ENCODE measurements at places on chromosomes 5 and 9.
A peak's percentile ranks its signal among the peaks of the same experiment; 100 is the strongest.

- DNase-seq: no peak
Measured at GRCh38 chr5:9861666-9862256, 231.6 kb upstream of the TAS2R1 start.

GRCh38 chr5:1722877-1723276 lies 76.8 kb downstream of the MRPL36 start:
- DNase-seq: no peak

DNA sequence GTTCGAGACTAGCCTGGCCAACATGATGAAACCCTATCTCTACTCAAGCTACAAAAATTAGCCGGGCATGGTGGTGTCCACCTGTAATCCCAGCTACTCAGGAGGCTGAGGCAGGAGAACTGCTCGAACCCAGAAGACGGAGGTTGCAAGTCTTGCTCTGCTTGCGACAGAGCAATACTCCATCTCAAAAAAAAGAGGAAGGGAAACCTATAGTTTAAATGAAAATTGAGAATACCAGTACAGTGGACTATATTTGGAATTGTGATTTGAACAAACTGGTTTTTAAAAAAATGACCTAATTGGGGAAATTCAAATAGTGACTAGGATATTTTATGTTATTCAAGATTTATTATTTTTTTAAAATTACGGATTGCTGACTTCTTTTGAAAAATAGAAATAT lies 33.2 kb downstream of the DIAPH1 start:
- DNase-seq: no peak

- no peak for DNase-seq
Measured at GRCh38 chr9:97307500-97308163, at the start of gene CCDC180. CCDC180 (plus strand) TSS chr9:97307659; CDS start chr9:97308064, 405 bp downstream.

DNA sequence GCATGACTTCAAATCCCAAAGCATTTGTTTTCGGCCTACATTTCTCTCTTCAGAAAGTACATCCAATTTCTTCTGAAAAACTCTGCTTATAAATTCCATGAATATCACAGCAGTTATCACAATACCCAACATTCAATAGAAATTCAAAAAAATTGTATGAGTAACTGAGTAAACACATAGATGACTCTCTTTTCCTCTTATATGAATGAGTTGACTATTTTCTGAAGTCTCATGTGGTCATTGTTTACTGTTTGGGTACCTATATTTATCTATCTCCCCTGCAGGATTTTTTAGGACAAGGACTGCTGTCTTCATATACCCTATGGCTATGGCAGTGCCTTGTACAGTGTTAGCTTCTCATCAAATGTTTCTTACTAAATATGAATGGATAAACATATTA lies 157.1 kb downstream of the HTR1A start:
- no peak for DNase-seq

DNA sequence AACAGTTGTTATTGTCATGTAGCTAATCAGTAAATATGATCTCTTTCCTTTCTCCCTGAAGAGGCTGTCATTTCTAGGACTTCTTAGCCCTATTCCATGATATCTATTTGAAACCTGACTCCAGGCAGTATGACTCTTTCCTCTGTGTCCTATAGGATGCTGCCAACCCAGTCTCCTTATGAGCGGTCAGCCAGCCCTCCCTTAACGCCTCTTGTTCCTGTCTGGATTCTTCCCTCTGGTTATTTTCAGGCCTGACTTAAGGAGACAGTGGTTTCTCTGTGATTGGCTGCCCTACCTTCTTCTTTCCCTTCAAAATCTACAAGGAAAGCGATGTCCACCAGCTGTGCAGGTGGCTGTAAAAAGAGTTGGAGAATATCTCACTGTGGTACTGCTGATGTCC lies 19.4 kb upstream of the C5orf63 start:
- no peak for DNase-seq

DNA sequence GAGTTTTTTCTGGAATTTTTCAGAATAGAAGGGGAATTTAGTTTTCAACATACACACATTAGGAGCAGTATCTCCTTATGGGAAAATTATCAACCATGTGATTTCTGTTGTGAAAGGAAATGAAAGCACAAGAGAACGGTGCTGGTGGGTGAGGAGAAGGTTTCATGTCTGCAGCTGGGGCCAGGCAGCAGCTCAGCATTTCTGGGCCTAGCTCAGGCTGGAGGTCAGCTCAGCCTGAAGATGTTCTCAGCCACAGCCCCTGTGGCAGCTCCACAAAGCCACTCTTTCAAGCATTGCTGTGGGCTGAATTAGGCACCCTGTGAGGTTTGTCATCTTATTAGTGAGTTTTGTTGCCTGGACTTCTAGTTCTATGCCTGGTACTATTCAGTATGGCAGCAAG lies 90.3 kb downstream of the DIRAS2 start:
- DNase-seq: no peak

GRCh38 chr9:18756712-18757125 lies 276.3 kb downstream of the SAXO1 start:
- DNase-seq: no peak

DNA sequence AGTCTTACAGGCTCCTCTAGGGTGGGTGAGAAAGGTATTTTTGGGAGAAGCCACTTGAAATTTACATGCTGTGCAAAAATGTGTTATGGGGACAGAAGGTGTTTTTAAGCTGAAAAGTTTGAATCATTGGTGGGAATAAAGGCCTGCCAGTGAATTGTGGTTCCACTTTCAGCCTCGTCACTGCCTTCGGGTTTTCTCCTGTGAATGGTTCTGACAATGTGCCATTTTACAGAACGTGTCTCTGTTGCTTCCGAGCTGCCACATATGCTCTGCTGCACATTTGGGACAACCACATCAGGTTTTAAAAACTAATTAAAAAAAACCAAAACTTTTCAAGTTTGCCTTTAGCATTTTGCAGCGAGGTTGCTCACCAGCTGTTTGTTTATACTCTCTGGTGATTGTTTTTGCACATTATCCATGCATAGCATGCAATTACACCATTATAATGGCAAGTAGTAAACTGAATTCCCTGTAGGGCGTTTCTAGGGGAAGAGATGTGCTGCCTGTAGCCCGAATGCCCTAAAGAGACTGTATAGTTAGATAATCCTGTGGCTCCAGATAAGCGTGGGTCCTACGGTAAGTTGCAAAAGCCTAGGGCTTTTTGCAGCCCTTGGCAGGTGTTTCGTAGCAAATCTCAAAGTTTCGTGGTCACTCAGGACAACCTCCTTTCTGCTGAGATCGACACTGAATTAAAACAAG lies 40.1 kb upstream of the SUB1 start:
- no peak for DNase-seq

DNA sequence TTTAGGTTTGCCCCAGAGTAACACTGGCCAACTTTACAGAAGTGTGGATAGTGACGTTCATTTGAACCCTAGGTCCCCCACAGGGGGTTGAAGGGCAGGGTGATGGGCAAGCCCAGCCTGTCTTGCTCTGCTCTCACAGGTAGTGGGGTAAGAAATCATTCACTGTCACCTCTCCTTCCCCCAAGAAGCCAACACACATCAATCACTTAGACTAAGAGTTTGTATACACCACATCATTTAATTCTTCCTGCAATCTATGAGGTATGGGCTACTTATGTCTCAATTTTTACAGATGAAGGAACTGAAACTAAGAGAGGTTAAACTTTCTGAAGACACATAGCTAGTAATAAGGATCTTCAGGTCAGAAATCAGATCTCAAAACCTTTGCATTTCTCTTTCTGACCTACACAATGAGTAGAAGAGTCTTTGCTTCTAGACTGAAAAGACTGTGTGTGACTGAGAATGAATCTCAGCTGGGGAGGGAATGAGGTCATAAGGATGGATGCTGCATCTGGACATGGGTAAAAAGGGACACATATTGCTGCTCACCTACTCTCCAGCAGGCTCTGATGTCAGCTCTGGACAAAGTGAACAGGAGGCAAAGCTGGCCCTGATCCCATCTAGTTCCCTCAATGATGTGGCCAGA lies 81.0 kb upstream of the EQTN start:
- no peak for DNase-seq

- DNase-seq: no peak
Measured at GRCh38 chr5:177550122-177550521, 4.2 kb downstream of the FAM193B start.

DNA sequence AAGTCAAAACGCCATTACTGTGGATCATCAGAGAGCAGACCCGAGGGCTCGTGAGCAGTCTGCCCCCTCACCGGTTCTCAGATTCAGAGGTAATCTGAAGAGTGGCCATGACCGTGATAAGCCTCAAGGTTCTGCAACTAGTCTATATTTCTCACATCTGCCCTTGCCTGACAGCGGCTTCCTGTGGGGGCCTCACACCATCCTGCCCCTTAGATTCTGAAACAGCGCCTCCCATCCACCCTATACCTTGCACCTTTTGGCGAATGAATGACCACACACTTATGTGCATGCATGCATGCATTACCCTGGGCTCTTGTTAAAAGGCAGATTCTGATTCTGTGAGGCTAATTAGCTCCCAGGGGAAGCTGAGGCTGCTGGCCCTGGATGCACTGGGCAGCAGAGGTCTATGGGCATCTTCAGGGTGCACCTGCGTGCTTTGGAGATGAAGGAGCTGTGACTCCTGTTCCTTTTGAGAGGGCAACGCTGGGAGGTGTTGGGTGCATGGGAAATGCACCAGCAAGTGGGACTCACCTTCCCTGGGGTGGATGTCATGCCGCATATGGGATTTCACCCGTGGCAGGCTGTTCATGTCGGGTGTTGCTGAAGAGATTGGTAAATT lies 7.8 kb upstream of the GADD45G start:
- DNase-seq: no peak

GRCh38 chr5:17187786-17188170 lies 29.7 kb upstream of the BASP1 start:
- DNase-seq: no peak

- DNase-seq: no peak
Measured at GRCh38 chr5:135833961-135834638, 363 bp upstream of the SLC25A48 start.

DNA sequence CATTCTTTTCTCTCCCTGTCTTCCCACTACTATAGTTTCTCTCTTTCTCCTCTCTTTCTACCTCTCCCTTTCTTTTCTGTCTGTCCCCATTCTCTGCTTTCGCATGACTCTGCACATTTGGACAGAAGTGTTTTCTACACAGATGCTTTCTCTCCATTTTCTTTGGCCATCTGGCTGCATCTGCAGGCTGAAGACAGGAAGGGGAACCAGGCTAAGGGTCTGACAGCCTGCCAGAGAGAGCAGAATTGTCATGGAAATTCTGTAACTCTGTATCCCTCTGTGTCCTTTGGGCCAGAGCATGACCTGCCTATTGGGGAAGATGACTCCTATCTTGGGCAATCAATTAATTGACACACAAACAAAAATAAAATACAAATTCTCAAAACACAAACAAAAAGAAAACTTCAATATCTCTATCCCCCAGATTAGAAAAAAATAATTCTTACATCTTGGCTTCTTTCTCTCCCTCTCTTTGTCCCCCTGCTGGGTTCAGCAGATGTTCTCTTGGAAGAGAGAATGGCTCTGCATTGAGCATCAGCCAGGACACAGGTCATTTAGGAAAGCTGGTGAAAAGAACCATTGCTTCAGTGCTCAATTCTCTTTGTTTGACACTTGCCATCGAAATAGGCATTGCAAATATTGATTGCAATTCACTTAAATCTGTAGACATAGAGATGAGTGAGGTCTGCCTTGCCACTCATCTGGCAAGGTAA lies 415.9 kb upstream of the KLF4 start:
- peak; percentile 34 for DNase-seq

GRCh38 chr9:121736934-121737462 lies 85.6 kb downstream of the DAB2IP start:
- no peak for DNase-seq

DNA sequence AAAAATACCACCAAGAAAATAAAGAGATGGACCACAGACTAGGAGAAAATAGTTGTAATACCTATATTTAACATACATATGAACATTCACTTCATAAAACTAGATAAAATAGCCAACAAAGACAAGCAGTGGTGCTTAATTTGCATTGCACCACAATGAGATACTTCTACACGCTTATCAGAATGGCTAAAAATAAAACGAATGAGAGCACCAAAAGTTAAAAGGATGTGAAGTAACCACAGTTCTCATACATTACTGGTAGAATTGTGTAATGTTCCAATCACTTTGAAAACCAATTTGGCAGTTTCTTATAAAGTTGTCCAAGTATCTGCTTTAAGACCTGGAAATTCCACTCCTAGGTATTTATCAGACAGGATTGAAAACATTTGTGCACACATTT lies 198.9 kb upstream of the SGCD start:
- DNase-seq: no peak

- no peak for DNase-seq
Measured at GRCh38 chr5:55711507-55712022, 559 bp downstream of the SLC38A9 start.

DNA sequence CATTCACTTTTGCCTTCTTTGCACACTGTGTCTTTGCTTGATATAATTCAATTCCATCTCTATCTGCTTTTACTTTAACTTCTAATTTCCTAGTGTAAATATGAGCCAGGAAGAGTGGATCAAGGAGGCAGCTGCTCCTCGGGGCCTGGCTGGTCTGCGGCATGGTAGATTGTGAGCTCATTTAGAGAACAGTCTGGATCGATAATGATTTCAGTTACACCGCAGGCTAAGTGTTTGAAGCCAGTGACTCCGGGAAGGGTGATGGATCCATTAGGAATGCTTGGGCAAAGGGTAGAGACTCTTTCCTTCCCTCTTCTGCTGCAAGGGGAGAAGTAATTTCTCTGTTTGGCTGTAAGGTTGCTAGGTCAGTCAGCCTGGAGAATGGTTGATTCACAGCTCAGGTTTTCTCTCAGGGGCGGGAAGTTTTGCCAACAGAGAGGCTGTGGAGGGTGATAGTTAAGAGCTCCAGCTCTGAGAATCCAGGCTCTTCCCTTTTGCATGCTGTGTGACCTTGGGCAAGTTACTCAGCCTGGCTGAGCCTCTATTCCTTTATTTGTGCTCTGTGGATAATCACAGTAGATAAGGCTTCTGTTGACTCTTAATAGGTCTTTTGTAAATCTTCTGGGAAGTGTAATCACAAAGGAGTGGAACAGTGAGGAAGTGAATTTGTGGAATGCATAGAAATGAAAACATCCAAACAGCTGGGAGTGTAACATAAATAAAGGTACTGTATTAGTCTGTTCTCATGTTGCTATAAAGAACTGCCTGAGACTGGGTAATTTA lies 99.1 kb downstream of the PTTG1 start:
- no peak for DNase-seq

- DNase-seq: no peak
Measured at GRCh38 chr9:132002643-132003318, 76.9 kb downstream of the MED27 start.

GRCh38 chr5:139276426-139276825 lies 17.1 kb upstream of the MATR3 start:
- DNase-seq: no peak

GRCh38 chr5:55344392-55344992 lies 36.7 kb downstream of the MTREX start:
- peak; percentile 42 for DNase-seq
